ENCODE measurements at places on chromosomes 16 and 17. TPM values are rescaled to one million over a fixed set of nuclear protein-coding genes. Genes with fewer than 3 reads are reported as not detected.

Gene CACNG1
- total RNA-seq: not detected

Gene ZSCAN10
- 0.23 TPM for total RNA-seq

Gene HCRT
- not detected for total RNA-seq

Gene TAT
- 0.13 TPM for total RNA-seq

Gene KLHL10
- total RNA-seq: not detected

Gene OR3A2
- not detected for total RNA-seq

Gene CES5A
- total RNA-seq: not detected

Gene SETD1A
- total RNA-seq: 33.2 TPM

Gene TNS4
- total RNA-seq: 23.5 TPM

Gene RUNDC3A
- not detected for total RNA-seq

Gene KRTAP9-4
- not detected for total RNA-seq

Gene CCL13
- total RNA-seq: not detected

Gene OR1F1
- total RNA-seq: 1.4 TPM

Gene HIC1
- total RNA-seq: 0.63 TPM

Gene ITGAL
- 0.50 TPM for total RNA-seq

GRCh38 chr17:76354747-76355310, 1.1 kb upstream of the PRPSAP1 start:
- DNase-seq: peak; percentile 9

DNA sequence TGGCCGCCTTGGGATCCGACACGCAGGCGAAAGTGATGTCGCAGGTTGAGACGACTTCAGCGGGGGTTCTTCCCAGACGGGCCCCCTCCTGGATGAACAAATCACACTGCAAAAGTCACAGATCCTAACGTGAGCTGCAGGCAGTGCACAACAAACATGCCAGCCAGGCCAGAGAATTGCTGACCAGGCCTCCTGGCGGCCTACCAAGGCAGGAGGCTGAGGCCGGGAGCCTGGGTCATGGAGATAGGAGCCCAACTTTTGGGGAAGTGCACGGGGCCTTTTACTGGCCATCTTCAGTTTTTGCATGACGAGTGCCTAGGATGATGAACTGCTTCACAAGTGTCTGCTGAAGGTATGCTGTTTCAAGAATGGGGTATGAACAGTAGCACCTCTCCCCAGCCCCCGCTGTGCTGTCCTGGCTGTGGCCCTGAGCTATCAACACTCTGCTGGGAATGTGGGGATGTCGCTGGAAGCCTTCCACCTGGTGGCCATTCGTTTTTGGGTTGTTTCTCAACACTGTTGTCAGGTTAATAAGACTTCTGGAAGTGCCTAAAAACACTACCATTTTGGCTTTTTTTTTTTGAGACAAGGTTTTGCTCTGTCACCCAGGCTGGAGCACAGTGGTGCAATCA, 12.2 kb upstream of the ROGDI start:
- DNase-seq: no peak

GRCh38 chr16:31273676-31274075, 13.9 kb downstream of the ITGAM start:
- no peak for DNase-seq

- DNase-seq: no peak
Observed at GRCh38 chr17:33389504-33390135, 96.5 kb upstream of the ASIC2 start.

DNA sequence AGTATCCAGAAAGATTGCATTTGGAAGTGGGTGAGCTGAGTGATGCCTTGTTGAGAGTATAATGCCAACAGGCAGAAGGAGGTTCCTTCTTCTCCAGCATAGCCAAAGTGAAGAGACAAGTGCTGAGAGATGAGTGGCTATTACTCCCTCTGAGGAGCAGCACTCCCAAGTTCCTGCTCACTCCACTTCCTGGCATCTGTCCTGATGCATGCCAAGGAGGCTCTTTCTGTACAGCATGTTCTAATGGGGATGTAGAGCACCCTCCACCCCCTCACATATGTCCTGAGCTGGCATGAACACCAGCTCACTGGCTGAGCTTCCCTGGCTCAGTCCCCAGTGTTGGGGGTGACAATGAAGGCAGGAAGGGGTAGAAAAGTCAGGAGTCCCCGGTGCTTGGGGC, 44.2 kb upstream of the DNAH9 start:
- DNase-seq: no peak

- no peak for DNase-seq
Observed at GRCh38 chr16:88503374-88503770, 50.3 kb downstream of the ZFPM1 start.

- DNase-seq: no peak
Observed at GRCh38 chr16:13231365-13231764, 330.0 kb downstream of the SHISA9 start.

GRCh38 chr17:67655478-67656148, 62.1 kb upstream of the NOL11 start:
- DNase-seq: no peak

DNA sequence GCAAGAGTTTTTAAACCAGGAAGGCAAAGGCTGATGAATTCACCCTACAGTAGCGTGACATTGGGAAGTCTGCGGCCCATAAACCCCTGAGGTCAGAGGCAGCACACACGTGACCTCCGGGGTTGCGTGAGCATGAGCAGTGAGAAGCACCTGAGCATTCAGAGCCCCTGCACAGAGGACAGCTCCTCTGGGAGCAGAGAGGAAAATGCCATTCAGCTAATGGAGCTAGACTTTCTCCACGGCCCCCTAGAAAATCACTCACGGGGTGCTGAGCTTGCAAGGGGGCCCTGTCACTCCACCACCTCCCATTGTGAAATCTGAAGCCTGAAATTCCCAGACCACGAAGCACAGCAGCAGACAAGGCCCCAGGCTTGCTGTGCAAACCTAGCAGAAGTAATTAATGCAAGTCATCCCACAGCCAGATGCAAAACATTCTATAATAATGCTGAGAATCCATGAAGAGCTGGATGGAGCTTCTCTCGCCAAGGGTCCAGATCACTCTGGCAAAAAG, 114.9 kb upstream of the RCVRN start:
- DNase-seq: no peak

DNA sequence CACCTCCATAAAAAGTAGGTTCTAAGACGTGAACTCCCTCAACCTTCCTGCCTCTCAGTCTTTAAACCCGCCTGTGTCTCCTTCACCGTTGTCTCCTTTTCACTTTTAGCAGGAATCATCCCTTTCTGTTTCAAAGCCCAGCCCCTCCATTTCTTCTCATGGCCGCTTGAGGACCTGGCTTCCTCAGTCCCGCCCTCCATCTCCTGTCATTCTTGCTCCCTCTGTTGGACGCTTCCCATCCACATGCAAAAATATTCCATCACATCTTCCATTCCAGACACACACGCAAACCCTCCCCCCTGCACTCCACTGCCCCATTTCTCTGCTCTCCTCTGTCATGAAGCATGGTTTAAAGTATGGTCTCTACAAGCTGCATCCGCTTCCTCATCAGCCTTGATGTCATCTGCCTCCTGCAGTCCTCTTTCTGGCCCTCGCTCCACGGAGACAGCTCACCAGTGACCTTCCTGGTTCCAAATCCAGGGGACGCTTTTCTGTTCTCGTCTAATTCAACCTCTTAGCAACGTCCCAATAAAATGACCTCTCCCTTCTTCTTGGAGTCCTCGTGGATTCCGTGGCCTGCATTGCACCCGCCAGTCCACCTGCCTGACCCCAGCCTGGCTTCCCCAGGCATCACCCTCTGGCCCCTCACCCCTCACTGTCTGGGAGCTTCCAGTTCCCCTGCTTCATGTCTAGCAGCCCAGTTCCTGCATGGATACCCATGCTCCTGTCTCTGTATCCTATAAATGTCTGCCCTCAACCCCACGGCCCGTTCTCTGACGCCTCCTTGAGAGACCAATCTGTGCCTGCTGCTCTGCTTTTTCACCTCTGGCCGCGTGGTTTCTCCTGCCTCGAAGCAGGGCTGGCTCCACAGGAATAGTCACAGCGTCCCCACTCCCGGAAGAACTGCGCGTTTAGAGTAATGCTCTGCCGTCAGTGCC, 26.2 kb downstream of the ANKRD40 start:
- peak; percentile 31 for DNase-seq

- DNase-seq: peak; percentile 11
Observed at GRCh38 chr17:58504826-58505351, 9.5 kb downstream of the MTMR4 start.

DNA sequence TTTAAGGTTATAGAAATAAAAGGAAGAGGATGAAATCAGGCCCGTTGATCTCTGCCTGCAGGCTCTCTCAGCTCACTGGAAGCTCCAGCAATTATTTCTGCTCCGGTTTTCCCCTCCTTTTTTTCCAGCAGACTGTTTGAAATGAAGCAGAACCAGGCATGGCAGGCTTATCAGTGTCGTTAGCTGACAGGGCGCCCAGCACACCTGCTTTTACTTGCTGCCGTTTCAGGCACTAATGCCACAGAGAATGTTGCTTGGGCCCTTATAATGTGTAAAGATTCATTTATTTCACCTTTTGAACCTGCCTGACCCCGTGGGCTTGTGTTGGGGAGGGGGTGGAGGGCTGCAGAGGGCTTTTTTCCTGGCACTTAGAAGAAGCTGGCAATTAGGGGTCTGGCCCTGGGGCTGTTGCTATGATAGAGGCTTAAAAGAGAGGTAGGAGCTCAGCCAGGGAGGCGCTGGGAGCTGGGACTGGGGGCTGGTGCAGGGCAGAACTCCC, 108.1 kb downstream of the IRX3 start:
- no peak for DNase-seq

DNA sequence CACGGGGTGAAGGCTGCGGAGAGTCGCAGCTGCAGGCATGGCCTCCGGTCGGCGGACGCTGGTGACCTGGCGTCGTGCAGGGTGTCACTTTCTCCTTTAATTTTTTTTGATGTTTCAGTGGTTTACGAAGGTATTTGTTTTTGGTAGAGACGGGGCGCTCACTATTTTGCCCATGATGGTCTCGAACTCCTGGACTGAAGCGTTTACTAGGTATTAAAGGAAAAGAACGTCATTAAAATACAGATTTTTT, 17.1 kb downstream of the ZNF213 start:
- no peak for DNase-seq

DNA sequence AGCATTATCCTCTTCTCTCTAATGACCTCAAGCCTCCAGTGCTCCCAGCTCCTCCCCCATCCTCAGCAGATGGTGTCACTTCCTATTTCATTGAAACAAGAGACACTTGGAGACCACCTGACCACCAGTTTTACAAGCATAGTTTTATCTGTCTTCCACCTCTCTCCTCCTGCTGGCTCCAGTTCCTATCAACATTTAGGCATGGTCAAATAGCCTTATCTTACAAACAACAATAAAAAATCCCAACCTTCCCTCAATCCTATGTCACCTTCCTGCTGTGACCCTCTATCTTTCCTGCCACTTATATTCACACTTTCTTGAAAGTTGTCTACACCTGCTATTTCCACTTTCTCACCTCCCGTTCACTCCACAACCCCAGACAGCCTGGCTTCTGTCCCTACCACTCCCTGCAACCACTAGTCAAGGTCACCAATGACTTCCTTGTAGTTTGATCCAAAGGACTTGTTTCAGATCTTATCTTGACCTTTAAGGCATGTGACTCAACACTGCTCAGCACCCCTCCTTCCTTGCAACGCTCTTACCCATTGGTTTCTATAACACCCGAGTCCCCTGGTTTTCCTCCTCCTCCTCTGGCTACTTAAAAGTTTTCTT, 4.3 kb upstream of the NTN1 start:
- DNase-seq: peak; percentile 80

- no peak for DNase-seq
Observed at GRCh38 chr17:81615401-81615930, 21.4 kb downstream of the NPLOC4 start.

DNA sequence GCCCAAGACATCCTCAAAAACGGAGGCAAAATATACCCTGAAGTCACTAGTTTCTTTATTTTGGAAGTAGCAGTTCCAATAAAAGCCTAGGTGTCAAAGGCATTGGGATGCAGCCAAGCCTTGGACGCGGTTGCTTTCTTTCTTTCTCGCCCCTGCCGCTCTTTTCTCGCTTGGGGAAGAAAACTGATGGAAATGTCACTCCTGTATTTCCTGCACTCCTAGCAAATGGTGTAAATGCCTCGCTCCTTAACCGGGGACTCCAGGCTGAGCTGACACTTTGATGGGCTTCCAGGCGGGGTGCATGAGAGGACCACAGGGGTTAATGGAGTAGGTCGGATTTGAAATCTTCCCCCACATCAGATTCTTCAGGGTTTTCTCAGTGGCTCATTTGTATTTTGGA, 114.1 kb downstream of the FOXL1 start:
- no peak for DNase-seq

GRCh38 chr16:89704281-89704680, 2.8 kb upstream of the SPATA2L start:
- no peak for DNase-seq

- no peak for DNase-seq
Observed at GRCh38 chr17:17153071-17153470, 53.1 kb downstream of the PLD6 start.

GRCh38 chr17:44922746-44923470, 7.6 kb upstream of the GFAP start:
- no peak for DNase-seq

GRCh38 chr17:77429369-77429968, 288.7 kb downstream of the SEC14L1 start:
- no peak for DNase-seq

DNA sequence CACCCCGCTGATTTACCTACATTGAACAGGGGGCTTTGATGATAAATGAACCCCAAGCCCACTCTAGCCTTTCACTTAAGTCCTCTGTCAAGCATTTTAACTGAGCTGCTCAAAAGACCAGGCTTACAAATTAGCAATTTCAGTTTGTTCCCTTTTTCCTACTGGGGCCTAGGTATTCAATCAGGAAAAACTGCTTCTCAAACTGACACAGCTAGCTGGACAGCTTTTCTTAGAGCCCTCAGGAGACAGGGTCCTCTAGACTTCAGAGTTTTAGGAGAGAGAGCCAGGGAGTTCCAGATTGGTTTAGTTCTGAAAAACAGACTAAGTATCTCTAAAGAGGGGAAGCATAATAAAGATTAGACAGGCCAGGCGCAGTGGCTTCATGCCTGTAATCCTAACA, 6.2 kb upstream of the HEXIM2 start:
- peak; percentile 21 for DNase-seq

GRCh38 chr16:11029948-11030347, 85.6 kb downstream of the CLEC16A start:
- DNase-seq: no peak

- no peak for DNase-seq
Observed at GRCh38 chr17:81285179-81285878, 9.8 kb downstream of the SLC38A10 start.

DNA sequence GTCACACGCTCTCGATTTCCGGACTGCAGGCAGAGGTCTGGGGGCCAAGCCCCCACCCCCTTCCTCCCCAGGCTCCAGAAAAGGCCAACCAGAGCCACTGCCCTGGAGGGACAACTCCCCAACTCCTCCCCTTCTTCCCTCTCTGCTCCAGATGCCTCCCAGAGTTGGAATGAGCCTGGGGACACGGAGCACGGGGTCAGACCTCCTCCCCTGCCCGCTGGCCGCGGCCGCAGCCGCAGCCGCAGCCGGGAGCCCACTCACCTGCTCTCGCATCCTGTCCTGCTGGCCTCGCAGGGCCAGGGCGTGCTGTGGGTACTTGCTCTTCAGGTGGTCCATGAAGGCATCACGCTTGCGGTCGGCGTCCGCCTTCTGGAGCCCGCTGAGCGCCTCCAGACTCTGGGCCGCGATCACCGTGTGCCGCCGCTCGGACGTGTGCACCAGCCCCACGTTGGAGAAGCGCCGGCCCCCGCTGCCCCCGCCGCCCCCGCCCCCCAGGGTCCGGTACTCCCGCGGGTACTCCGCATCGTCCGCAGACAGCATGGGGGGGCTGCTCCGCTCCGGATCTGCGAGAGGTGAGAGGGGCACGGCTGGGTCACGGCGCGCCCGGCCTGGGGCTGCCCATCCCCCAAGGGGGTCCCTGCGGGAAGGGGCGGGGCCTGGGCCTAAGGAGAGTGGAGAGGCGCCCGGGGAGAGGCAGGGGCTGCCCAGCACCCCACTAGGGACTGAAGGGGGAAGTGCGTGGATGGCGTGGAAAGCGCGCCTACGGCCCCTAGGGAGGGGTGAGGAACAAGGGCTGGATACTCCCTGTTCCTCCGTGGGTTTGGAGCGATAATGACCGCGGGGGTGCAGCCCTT, 27.3 kb downstream of the SRCIN1 start:
- no peak for DNase-seq

All from PC-9 (cell line).